Activated T-helper 2 cell treated with anti-CD3 and anti-CD28 coated beads, Interferon-gamma antibody, Interleukin-2, Interleukin-4, amounts not matched to agents 10 μg/mL and 5 μg/mL and 100 μg/mL, durations not matched to agents 14 hours and 24 hours and 36 hours (primary cell): ENCODE measurements at places on chromosomes 6 and 20. TPM values are rescaled to one million over a fixed set of nuclear protein-coding genes. Genes with fewer than 3 reads are reported as not detected.

- DNase-seq: no peak
Measured at GRCh38 chr20:45235995-45236394, 14.8 kb downstream of the SEMG2 start.

GRCh38 chr6:127053032-127053874, 65.2 kb upstream of the RSPO3 start:
- DNase-seq: no peak

GRCh38 chr20:57210054-57210910, 56.2 kb downstream of the BMP7 start:
- no peak for DNase-seq

GRCh38 chr6:163147994-163148393, 266.5 kb upstream of the QKI start:
- DNase-seq: no peak

Gene CST5
- total RNA-seq: not detected in 2 replicates

Gene SLPI
- total RNA-seq: not detected in 2 replicates

Gene SLC17A2
- total RNA-seq: 0.41 and 0.55 TPM in 2 replicates

Gene CYP24A1
- total RNA-seq: not detected in 2 replicates

Gene WFDC5
- total RNA-seq: not detected in 2 replicates

Gene ME1
- 0.05 TPM in 1 of 2 replicates, not detected in the other for total RNA-seq

Gene PKIB
- 0.44 and 0.52 TPM in 2 replicates for total RNA-seq
